ENCODE measurements at places on chromosomes 1 and 21. TPM values are rescaled to one million over a fixed set of nuclear protein-coding genes. Genes with fewer than 3 reads are reported as not detected.

The ETV3L gene
- total RNA-seq, result not detected

The CD48 gene
- not detected for total RNA-seq

The FPGT gene
- 16.1 TPM for total RNA-seq

The NHLH1 gene
- total RNA-seq, result not detected

The WDR64 gene
- total RNA-seq, result not detected

The WRAP73 gene
- total RNA-seq, result 28.8 TPM

The C1orf141 gene
- not detected for total RNA-seq

The LYSMD1 gene
- 4.9 TPM for total RNA-seq

Measured in myometrial cell (primary cell).